ENCODE measurements at places on chromosomes 3 and 15.

DNA sequence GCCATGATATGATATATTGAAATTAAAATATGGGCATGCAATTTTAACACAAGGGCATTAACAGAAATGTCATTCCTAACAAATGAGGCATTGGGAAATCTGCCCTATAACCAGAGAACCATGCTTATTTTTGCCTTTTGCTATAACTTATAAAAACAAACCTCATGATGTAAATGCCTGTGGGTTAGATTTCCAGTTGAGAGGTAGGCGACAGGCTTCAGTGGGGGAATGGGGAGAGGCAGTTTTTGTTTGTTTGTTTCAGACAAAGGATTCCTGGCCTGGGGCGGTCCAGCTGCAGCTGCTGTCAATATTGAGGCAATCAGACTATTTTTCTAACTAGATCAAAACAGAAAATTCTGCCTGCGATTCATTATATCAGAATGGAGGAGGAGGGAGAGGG is 490.4 kb upstream of the CFAP20DC start:
- DNase-seq = no peak

DNA sequence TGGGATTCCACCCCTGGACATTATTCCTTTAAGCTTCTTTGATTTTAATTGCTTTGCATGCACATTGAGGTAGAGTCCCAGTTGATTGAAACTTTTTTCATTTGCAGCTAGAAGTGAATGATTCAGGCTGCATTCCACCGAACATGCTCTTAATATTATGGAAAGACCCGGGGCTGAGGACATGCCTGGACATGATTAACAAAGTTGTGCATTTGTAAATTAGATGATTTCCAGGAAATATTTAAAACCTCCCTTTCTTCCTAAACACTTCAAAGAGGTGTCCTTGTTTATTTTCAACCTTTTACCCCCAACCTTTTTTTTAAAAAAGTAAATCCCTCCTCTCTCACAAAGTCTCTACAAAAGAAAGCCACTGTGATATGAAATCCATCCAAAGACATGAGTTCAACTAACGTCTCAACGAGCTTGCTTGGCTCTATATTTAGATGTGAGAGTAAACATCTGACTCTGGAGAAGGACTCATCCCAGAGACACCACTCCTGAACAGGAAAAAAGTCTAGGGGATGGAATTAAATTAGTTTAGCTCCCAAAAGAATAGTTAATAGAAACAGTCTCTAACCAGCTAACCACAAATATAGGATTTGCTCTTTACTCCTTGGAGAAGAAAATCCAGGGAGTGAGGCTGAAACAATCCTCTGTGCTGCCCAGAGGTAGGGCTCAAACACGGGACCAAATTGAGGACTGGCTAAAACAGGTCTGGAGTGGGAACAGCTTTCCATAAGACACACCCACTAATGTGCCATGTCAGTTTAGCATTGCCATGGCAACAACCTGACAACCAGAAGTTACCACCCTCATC is 83.1 kb downstream of the XXYLT1 start:
- no peak for DNase-seq

GRCh38 chr3:110708156-110708555 is 363.5 kb upstream of the NECTIN3 start:
- DNase-seq = no peak

DNA sequence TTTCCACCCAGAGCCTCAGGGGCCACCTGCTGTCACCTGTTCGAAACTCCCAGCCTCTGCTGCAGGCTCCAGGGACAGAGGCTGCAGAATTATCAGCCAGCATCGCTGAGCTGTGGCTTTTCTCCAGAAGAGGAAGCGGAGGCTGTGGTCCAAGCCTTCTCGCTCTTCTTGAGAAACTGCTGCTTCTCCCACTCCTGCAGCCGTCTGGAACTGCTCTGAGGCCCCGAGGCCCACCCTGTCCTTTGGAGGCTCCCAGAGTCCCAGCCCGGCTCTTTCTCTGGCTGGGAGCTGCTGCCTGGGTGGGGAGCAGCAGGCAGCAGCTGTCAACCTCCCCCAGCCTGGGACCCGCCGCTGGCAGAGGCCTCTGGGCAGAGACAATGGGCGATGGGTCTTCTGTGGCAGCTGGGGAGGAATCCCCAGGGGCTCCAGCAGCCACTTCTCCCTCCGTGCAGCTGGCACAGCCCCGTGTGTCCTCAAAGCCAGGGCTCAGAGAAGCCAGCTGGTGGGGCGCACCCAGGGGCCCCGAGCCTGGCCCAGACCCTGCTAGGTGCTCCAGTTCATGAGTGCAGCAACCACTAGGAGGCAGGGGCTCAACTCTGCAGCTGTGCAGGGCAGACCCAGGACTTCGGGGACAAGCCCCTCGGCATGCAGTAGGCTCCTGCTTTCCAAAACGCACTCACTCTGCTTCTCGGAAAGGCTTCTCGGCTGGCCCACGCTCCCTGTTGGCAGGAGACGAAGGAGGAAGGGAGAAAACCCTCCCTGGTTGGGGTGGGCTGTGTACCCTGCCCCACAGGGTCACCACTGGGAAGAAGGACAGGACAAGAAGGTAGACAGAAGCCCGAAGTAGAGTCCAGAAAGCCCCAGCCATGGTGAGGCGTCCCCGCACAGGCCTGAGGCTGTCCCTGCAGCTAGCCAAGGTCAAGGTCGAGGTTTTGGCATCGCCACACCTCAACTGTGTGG is 49.9 kb upstream of the FURIN start:
- DNase-seq = no peak

DNA sequence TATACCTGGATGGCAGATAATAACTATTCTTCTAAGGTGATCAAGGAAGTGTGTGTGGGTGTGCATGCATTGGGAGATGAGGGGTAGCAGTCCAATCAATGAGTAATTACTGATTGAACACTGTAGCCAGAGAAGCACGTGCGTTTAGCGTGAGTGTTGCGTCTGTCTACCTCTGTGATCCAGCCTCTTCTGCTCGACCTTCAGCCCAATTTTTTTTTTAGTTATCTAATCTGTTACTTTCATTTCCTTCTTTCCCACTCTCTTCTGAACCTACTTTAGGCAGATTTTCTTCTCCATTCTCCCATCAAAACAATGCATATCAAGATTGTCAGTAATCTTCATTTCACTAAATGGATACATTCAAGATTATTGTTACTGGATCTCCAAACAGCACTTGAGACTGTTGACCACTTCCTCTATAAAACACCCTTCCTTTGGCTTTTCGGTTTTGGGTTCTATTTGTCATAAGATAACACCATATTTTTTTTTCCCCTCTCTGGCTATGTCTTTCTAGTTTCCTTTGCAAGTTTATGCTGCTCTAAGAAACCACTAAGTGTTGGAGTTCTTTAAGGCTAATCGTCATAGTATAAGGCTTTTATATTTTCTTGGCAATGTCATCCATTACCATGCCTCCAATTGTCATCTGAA is 41.0 kb downstream of the MCTP2 start:
- DNase-seq = no peak

DNA sequence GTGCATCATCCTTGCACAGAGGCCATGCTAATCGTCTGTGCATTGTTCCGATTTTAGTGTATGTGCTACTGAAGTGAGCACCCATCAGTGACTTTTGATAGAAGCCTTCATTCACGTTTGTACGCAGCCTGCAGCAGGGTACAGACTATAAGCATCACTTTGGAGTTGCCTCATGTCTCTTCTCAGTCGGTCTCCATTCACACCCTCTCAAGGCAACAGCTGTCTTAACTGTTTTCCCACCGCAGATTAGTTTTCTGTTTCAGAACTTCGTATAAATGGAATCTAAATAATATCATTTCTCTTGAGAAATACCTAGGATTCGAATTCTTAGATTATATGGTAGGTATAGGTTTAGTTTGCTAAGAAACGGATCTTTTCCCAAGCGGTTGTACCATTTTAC is 143.2 kb downstream of the KLHL25 start:
- DNase-seq = no peak

DNA sequence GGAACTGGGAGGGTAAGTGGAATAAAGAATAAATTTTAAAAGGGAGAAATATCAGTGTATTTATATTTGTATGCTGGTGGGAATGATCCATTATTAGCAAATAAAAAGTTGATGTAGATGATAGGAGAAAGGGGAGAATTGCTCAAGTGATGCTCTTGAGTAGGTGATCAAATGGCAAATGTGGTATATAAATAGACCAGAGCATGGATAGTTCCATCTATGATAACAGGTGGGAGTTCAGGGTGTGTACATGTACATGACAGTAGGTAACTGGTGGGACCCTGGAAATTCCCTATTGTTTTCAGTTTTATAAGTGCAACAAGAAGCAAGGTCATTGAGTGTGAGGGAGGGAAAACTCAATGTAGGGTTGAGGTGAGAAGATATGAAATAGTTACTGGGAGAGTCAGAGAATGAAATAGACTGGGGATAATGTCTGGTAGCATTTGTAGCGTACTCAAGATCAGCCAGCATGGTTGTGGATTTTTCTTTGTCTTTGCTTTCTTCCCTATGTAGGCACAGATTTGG is 31.3 kb upstream of the EBLN2 start:
- DNase-seq = no peak

DNA sequence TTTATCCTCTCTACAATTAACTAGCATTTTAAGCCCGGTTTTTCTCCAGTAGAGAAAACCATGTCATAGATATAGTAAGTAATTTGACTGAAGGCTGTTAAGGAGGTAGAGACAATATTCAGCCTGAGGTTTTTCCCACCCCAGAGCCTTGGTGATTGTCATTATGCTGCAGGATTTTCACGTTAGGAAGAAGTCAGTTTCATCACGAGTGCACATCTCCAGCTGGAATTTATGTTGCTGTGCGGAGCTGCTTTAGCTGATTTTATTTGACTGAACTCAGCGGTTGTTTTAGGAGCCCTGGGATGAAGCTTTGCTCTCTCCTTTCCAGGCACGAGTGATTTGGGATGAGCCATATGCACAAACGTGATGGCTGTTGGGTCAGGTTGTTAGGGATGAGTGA is 271.3 kb upstream of the RGMA start:
- no peak for DNase-seq

DNA sequence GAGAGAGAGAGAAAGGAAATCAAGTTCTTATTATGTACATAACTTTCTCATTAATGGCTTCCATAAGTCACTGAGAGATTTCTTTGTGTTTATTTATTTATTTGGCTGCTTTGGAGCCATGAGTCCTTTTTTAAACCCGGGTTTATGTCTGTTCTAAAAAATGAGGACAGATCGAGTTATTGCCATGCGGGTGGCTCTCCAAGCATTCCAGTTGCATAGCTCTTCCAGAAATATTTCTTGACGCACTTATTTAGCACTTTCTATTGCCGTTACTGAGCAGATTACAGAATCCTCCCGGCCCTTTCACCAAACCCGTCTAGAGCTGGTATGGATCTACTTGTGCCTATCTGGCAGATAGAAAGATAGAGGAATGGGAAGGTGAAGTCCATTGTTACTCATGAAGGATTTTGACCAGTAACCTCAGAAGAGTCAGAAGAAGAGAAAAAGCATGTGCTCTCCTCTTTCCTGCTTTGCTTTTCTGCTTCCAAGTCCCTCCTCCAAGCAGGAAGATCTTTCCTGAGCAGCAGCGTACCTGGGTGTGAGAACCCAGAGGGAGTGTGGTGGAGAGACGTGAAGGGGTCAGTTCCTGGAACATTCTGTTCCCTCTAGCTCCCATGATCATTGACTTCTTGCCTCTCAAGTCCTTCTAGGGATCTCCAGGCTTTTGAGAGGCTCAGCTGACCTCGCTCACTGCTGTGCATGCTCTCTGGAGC is 112.8 kb downstream of the LPP start:
- no peak for DNase-seq

- no peak for DNase-seq
Observed at GRCh38 chr3:122189357-122189756, 5.9 kb downstream of the CASR start.

DNA sequence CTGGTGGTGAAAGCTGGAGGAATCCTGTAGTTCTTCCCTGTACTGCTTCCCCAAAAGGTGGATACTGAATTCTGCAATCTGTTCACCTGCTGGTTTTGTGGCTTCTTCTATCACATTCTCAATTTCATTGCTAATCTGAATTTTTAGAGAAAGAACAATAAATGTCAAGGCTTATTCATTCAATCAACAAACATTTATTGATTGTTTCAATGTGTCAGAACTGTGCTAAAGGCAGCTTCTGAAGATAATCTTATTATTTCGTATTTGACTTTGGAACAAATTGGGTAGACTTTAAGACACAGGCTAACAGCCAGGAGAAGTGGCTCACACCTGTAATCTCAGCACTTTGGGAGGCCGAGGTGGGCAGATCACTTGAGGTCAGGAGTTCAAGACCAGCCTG is 46.8 kb downstream of the IMPG2 start:
- no peak for DNase-seq

GRCh38 chr3:155895379-155895900 is 25.0 kb downstream of the GMPS start:
- DNase-seq = no peak
